ENCODE measurements at places on chromosomes 7 and 10.

GRCh38 chr10:100022403-100022802 is 12.7 kb upstream of the DNMBP start:
- no peak for DNase-seq

DNA sequence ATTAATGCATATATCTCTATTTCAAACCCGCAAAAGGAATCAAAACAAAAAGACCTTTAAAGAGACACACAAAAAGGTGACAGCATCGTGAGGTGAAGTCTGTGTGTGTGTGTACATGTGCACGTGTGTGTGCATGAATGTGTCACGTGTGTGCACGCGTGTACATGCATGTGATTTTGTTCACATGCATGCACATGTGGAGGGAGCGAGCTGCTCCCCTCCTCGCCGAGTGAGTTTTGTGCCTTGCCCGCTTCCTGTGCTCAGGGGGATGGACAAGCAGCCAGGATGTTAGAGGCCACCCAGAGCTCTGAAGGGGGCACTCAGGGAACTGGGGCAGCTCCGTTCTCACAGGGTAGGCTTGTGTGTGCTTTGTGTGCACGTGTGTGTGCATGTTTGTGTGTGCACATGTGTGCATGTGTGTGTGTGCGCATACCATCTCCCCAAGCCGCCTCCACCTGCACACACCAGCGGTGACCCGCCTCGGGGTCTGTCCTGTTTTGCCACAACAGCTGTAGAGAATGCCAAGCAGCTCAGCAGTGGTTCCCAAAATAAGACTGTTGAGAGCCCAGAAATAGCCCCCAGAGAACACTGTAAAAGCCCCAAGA is 191.2 kb downstream of the PTPRN2 start:
- DNase-seq = no peak

DNA sequence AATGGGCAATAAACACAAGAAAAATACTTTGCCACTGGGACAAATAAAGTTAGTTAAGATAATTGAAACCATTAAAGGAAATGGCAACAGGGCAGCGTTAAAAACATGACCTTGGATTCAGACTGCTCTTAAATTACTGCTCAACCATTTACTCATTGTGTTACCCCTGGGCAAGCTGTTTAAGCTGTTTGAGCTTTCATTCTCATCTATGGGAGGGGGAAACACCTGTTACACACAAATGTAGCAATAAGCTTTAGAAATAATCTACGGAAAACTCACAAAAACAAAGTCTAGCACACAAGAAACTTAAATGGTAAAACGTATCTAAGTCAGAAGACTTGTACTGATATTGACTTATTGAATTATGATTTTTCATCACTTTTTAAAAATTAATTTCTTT is 137.1 kb downstream of the KMT2E start:
- DNase-seq = no peak

DNA sequence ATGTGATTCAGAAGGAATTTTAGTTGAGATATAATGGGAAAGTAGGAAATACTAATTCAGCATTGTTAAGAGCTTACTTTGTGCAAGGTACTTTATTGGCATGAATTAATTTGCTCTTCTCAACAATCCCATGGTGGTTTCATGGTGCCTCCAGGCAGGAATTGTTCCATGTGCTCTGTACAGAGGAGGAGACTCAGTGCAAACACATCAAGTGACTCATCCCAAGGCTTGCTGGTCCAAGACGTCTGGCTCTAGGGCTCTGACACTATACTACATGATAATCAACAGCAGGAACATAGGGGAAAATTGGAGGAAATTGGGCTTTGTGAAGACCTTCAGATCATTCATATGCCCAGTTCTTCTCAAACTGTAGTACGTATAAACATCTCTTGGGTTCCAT is 66.5 kb upstream of the PRKG1 start:
- no peak for DNase-seq

- DNase-seq = no peak
Observed at GRCh38 chr7:55498142-55498541, 74.2 kb downstream of the VOPP1 start.

GRCh38 chr10:11035301-11035991 is 17.8 kb downstream of the CELF2 start:
- no peak for DNase-seq

DNA sequence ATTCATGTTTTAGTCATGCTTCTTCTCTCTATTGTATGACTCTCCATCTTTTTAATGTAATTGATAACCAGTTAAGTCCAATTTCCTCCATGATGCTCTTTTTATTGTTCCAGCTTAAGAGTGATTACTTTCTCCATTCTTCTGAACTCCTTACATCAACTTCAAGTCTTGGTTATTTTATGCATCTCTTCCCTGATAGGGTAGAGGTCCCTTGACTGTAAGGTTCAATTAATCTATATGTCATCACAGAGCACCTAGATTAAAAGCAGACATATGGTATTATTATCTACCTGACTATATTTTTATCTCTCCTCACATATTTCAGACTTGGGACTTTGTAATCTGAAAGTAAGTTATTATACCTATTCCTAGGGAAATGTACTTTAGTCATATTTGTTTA is 853.1 kb downstream of the REEP3 start:
- DNase-seq = no peak

GRCh38 chr7:127938588-127938987 is 92.6 kb downstream of the LRRC4 start:
- DNase-seq = no peak

DNA sequence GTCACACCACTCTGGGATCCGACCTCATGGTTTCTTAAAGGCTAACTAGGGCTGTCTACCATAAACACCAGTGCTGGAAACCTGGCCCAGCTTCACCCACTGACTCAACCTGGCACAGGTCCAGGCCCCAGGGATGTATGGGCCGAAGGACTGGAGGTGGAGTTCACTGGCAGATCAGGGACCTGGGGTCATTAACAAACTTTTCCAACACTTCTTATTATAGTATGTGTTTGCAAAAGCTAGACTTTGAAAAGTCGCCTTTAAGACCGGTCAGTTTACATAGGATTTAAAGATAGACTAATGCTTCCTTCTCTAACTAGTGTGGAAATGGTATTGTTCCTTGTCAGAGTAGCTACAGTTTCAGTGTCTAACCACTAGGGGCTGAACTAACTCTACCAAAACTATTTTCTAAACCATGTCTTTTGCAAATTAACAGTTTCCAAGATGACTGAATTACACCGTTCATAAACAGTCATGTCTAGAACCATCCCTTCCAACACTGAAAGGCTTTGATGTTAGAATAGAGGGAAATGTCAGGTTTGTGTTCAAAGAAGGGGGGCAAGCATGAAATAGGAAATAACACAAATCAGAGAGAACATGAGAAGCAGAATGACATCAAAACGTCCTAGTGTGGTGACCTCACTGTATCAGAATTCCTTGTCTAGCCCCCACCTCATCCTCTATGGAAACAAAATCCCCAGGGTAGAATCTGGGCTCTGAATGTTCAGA is 29.7 kb downstream of the STN1 start:
- DNase-seq = no peak

DNA sequence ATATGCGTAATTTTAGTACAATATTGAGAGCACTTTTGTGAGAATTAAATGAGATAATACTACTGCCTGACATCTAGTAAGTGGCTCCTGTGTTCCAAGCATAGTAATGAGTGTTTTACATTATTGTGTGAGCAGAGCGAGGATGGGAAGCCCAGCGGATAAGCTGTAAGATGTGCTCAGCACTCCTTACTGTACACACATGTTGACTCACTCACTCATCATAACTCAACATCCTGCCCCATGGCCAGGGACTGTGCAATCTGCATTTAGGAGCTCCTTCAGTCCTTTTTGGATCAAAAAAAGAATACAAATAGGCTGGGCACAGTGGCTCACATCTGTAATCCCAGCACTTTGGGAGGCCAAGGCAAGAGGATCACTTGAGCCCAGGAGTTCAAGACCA is 72.9 kb upstream of the NEBL start:
- DNase-seq = no peak

GRCh38 chr10:88150339-88150738 is 286.9 kb downstream of the PTEN start:
- no peak for DNase-seq

DNA sequence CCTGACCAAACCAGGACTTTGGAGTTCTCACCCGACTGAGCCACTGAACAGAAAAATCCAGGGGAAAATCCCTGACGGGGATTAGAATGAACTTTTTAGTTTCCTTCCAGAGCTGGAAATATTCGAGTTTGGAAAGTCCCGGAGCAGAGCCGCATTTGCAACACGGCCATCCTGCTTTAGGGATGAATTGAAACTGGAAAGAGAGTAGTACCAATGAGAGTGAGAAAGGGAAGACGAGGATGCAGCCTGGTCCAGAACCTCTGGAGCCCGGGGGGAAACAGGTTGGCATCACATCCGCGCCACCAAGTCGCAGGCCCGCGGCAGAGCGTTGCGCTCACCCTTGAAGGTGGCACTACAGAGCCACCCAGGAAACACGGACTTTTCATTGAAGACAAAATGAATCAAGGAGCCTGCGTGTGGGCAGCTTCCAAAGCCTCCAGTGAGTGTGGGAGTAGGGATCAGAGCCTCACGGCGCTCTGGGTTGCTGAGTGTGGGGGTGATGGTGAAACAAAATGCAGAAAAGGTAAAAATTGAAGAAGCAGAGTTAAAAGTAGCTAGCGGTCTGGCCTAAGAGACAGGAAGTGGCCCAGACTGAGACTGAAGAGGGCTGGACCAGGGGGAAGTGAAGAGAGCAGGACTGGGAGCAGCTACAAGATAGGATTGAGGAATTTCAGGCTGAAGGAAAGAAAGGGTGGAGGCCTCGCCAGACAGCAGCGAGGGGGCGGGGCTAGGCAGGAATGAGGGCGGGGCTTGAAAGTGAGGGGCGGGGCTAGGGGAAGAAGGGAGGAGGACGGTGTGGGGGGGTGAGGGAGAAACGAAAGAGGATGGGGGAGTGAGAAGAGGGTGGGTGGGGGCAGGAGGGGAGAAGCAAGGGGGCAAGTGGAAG is 1.8 kb downstream of the SMURF1 start:
- DNase-seq = peak; percentile 27

DNA sequence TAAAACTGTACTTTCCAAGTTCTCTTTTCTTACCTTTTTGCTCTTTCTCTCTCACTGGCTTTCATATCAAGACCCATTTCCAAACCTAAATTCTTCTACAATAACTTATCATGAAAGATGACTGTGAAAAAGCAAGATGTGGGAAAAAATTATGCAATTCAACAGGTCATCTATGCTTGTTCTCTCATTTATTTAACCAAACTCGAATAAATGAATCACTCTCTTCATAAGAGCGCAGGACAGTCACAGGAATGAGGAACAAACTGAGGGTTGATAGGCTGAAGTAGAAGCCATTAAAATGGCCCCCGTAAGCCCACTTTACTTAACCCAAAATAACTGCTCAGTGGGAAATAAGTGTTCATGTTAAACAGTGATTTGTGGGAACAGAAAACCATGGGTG is 1289.7 kb upstream of the SORCS1 start:
- no peak for DNase-seq

- no peak for DNase-seq
Observed at GRCh38 chr7:103687272-103687671, 241.3 kb upstream of the SLC26A5 start.

DNA sequence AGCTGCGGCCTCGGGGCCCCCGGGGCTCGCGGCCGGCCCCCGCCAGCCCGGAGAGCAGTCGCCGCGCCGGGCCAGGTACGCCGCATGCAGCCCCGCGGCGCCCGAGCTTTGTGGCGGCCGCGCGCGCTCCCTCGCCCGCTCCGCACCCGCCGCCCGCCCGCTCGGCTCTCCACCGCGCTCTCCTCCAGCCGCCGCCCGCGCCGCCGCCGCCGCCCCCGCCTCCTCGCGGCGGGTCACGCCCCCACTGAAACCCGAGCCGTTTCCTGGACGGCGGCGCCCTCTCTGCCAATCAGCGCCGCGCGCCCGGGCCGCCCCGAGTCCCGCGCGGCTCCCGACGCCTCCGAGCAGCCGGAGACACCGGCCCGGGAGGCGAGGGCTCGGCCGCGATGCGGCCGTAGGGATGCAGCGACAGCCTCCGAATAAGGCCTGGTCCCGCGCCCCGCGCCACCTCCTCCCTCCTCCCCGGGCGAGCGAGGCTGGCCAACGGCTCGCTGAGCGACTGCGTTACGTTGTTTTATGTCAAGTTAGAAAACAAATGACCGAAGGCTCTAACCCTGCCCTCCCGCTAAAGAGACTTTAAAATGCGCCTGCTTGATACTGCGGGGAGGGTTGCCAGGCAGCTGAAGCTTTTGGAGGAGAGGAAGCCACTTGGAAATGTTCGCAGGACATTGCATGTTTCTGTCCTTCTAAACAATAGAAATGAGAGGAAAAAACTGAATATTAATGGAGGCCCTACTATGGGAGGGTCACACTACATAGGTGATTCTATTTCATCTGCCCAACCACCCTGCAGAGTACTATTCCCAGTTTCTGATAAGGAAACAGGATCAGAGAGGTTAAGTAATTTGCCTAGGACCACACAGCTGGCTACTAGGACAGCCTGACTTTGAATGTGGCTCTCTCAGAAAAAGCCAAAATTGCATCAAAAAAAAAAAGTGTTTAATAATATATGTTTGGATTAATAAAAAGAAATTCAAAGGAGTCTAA is at the start of gene FGFR2:
TSS of gene FGFR2 (minus strand) at position 182 of the 987 bp plus-strand sequence. CDS start 4,627 bp downstream, outside the sequence.
- no peak for DNase-seq

DNA sequence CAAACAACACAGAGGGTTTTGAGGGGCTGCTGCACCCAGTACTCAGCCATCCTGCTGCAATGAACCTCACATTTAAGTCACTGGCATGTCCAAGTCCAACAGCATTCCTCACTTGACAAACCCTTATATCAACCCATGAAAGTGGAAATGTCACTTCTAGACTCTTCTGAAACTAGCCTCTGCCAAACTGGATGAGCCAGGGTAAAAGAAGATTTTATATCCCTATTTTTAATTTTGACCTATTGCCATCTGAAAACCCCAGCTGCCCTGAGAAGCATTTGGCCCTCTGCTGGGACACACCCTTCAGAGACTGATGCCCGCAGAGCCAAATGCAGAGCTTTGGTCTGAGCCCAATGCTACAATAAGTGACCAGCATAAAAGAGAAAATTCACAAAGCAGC is 201.1 kb downstream of the ANK3 start:
- DNase-seq = no peak

DNA sequence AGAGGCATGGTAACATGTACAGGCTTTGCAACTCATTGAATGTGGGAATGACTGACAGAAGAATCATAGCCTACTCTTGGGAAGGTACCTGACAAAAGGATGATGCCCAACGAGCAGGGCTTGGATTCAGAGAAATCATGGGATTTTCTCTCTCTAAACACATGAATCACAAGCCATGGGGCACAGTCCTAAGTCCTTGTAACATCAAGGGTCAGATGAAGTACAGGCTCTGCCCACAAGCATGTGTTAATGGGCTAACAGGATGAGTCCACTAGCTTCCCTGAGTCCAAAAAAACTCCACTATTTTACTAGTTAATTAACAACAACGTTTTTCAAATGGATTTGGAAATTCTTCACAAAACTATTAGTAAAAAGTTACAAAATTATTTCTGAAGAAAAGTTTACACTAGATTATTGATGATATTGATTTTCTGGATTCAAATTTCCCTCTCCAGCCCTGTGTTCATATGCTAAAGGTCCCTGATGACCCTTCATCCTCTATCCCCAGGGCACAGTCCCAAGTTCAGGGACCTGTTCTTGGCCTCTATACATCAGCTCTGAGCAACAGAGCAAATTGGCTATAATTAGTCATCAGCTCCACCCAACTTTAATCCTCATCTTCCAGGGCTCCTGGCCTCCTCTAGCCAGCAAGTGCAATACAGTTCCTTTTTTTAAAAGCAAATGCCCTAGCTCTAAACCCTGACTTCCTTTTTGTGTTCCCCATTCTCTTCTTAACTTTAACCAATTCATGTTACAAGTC is 99.8 kb downstream of the GSAP start:
- DNase-seq = no peak

GRCh38 chr7:66076462-66077329 is 1.1 kb downstream of the ASL start:
- no peak for DNase-seq

Measured in stimulated activated CD8-positive, alpha-beta memory T cell treated with anti-CD3 and anti-CD28 coated beads, Interleukin-15, amount 100 ng/mL, for 24 hours (primary cell).